ENCODE measurements at places on chromosomes 1 and 21. TPM values are rescaled to one million over a fixed set of nuclear protein-coding genes. Genes with fewer than 3 reads are reported as not detected.

The PDZK1 gene
- total RNA-seq: 0.95 TPM

The PGLYRP4 gene
- not detected for total RNA-seq

The CDCA8 gene
- 47.7 TPM for total RNA-seq

The LIN28A gene
- total RNA-seq: not detected

The RGS7 gene
- 0.02 TPM for total RNA-seq

The PGLYRP3 gene
- not detected for total RNA-seq

The KIF26B gene
- 0.05 TPM for total RNA-seq

The GBP2 gene
- total RNA-seq: 0.65 TPM
